ENCODE measurements at places on chromosomes 16 and 17.

DNA sequence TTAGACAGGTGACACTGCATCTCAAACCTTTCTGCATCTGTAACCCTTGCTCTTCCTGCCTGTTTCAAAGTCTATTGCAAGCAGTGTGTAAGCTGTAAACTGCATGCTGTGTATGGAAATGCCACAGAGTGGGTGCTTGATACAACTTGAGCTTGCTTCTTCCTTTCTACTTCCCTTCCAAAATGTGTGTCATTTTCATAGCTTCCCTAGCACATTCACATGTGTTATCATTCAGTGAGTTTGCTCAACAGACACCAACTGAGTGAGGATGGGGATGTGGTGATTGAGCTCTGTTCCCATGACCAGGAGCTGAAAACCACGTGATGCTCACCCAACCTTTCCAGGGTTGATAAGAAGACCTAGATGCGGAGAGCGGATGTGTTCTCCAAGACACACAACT, 111.1 kb downstream of the VAT1L start:
- peak; percentile 39 for DNase-seq

GRCh38 chr17:55167024-55167725, 97.6 kb upstream of the HLF start:
- DNase-seq: no peak

GRCh38 chr16:86631444-86631843, 53.1 kb downstream of the FOXL1 start:
- DNase-seq: no peak

DNA sequence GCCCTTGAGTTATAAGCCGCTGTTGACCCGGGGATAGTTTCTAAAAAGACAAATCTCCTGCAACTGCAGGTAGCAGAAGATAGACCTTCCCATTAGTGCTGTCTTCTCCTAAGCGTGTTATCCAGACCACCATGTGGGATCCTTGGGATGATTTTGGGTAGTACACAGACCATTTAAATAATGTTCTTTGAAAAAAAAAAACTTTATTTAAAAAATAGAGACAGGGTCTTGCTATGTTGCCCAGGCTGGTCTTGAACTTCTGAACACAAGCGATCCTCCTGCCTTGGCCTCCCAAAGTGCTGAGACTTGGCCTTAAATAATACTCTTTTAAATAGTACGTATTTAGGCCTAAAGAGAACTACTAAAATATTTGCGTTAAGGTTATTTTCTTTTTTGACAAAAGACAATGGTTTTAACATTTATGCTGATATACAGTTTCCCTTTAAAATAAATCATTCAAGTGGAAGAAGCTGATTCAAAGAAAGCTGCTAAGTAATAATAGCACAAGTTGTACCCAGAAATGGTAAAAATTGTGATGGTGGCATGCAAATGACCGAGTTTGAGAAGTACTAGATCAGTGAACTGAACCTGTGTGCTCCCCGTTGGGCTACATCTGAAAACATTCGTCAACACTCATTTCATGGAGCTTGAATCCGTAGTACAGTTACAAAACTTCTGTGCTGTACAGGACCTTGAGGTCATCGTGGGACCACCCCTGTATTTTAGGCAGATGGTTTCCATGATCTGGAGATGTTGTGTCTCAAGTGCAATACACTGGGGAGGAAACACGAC, 24.0 kb downstream of the SMARCE1 start:
- no peak for DNase-seq

GRCh38 chr17:80109713-80110446, 8.5 kb downstream of the GAA start:
- no peak for DNase-seq

GRCh38 chr17:41835800-41836549, at the start of gene NT5C3B:
TSS of gene NT5C3B (minus strand) at chr17:41836232. CDS start at chr17:41836193, 39 bp downstream.
- DNase-seq: peak; percentile 53

GRCh38 chr16:84851192-84852127, 31.7 kb downstream of the CRISPLD2 start:
- peak; percentile 93 for DNase-seq

DNA sequence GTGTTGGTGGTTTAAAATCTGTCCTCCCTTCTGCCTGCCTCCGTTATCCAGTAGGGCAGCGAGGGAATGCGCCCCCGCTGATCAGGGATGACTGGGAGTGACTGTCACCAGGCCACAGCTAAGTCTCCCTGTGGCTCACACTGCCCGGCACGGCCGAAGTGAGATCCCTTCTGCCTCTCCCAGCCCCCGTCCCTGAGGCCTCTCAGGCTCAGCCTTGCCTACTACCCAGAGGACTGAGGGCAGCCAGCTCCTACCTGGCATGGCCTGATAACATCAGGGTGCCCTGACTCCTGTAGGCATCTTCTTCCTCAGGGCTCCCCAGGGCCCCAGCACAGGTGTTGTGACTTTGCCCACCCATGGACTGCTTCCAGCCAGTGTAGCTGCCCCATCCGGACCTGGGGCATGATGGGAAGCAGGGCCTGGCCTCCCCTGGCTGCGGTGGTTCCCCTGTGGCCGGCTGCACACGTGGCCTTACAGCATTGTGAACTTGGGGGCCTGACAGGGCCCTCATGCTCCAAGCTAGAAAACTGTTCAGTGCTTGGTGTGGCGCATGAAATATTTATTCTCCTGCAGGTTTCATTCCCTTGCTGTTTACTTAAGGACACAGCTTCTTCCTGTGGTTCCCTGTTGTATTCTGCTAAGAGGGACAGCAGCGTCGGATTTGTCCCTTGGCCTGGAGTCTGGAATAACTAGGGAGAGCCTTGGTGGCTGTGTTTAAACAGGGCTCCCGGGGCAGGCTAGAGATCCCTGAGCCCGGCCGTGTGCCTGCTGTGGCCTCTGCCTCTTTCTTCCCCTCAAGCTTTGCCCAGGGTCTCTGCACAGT, 30.0 kb downstream of the GINS2 start:
- no peak for DNase-seq

GRCh38 chr17:74455821-74456220, 10.6 kb upstream of the CD300A start:
- no peak for DNase-seq

DNA sequence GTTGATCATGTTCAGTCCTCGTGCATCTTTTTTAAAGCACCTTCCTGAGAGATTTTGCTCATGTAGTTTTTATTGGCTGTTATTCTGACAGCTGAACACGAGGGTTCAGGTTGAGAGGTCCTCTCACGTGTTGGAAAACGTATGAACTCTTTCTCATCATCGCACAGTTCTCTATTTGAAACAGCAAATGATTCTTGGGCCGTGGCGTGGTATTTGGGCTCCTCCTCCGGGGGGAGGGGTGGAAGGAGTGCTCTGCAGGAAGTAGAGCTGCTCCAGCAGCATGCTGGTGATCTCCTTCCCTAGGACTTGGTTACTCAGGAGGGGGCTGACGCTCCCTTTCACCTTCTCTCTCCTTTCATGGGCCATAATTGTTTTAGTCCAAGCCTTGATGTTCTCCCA, 70.4 kb downstream of the KSR1 start:
- no peak for DNase-seq

- DNase-seq: no peak
Observed at GRCh38 chr16:69270395-69270794, 40.8 kb upstream of the VPS4A start.

DNA sequence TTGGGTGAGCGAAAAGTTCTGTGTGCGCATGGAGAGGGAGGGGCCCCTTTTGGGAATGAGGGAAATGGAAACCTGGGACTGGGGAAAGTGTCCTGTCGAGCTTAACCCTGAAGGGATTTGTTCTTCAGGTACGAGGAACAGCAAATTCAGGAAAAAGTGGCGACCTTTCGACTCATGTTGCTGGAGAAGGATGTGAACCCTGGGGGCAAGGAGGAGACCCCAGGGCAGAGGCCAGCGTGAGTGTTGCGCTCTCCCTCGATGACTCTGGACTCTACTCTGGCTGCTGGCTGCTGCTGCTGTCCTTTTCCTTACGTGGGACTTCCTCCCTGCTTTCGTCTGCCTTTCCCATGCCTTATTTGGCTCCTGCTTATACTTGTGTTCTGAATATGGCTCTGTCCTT, 4.9 kb downstream of the SRRM2 start:
- DNase-seq: no peak

GRCh38 chr17:41619036-41619926, 5.1 kb downstream of the KRT17 start:
- no peak for DNase-seq

DNA sequence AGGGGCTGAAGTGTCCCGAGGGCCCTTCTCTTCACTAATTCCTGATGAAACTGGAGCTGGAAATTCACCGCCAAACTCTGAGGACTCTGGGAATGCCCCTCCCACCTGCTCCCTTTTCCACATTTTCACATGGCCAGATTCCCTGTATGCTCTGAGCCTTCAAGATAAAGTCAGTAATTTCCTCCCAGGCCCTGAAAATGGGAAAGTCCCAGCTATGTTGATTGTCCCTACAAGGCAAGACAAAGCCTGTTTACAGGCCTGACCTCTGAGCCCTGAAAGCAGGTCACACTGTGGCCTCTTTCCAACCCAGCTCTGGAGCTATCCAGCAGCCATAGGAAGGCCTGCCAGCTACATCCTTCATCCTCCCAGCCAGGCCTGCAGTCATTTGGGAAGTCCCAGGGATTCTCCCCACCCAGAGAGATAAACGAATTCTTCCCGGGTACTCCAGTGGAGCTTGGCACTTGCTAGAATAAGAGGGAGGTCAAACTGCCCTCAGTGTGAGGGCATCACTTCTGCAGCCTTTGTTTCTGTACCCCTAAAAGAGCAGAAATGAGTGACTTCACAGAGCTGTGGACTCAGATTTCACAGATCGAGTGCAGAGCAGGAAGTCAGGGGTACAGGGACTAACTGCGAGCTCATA, 19.6 kb upstream of the CCL2 start:
- no peak for DNase-seq

DNA sequence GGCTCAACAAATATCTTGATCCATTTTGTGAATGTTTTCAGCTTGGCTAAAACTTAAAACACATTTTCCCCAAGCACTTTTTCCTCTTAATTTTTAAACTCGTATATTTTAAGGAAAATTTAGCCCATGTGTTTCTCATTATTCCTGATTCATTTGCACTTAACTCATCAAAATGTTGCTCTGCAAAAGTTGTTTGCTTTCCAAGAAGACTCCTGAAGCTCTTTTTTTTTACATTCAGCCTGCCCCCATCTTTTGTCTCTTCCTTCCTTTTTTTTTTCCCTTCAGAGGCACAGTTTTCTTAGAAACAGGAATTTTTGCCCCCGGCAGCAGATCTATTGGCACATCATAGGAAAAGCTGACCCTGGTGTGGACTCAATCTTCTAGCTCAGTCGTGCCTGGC, 155.0 kb upstream of the SALL1 start:
- no peak for DNase-seq

GRCh38 chr16:89155184-89155679, 16.3 kb upstream of the CDH15 start:
- no peak for DNase-seq

- no peak for DNase-seq
Observed at GRCh38 chr16:71460941-71461340, 1.1 kb downstream of the ZNF23 start.

DNA sequence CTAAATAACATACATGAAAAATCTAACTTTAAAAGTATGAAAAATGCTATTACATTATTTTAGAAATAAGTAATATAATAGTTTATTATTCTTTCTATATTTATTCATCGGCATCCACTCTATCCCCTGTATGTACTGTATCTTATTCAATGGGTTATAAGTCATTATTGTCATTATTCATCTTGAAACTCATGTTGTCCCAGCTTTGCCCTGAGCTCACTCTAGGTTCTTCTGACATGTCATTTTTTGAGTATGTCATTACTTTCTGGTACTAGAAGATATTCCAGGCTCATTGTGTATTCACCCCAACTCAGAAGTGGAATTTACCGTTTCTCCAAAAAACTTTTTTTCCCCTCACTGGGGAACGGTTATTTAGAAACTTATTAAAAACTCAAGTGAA, 53.0 kb upstream of the MNT start:
- DNase-seq: no peak

GRCh38 chr17:57160624-57161023, 75.6 kb downstream of the AKAP1 start:
- DNase-seq: no peak

DNA sequence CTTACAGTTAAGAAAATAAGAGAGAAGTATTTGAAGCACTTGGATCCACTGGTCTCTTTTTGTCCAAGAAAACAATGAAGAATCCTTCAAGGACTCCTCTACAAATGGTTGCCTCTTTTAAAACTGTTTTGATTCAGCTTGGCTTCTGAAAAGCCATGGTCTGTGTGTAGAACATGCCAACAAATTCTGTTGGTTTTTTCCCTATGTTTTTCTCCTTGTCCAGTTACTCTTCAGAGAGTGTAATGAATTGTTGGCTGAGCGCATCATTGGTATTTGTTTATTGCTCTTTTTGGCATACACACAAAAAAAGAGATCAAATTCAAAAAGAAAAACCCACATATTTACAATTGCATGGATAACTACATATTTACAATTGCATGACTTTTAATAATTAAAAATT, at the start of gene ABCA10:
Gene ABCA10 (minus strand): TSS at position 249 of the 400 bp plus-strand sequence. CDS start 3,466 bp downstream, outside the sequence.
- no peak for DNase-seq

GRCh38 chr17:8940866-8941471, 24.5 kb downstream of the PIK3R5 start:
- DNase-seq: no peak

DNA sequence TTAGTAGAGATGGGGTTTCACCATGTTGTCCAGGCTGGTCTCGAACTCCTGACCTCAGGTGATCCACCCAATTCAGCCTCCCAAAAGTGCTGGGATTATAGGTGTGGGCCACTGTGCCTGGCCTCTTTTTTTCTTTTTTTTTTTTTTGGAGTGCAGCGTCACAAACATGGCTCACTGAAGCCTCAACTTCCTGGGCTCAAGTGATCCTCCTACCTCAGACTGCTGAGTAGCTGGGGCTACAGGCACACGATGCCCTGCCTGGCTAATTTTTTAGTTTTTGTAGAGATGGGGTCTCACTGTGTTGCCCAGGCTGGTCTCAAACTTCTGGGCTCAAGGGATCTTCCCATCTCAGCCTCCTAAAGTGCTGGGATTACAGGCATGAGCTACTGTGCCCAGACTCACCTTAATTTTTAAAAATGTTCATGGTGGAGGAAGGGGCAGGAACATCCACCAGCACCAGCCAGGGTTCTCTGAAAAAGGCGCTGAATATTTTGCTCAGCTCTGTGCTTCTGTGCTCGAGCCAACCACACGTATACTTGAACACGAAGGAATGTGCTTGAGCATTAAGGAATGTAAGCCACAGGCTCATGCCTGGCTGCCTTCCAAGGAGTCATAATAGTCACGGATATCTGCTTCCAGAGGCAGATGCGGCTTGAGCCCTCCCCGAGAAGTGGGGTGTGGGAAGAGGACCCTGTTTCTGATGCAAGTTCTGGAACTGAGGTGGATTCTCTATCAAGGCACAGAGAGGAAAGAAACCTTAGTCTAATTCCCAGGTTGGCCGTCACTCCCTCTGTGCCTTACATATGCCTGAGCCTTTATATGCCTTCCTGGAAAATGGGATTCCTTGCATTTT, 65.5 kb upstream of the CREBBP start:
- no peak for DNase-seq

- DNase-seq: peak; percentile 2
Observed at GRCh38 chr17:55265311-55266021, 706 bp downstream of the HLF start.
